ENCODE measurements at places on chromosomes 5 and 9. TPM values are rescaled to one million over a fixed set of nuclear protein-coding genes. Genes with fewer than 3 reads are reported as not detected.

Gene LCN6
- not detected for total RNA-seq

Gene IRX1
- 197 TPM for total RNA-seq

Gene RANBP17
- total RNA-seq, result 16.8 TPM

Gene ROPN1L
- total RNA-seq, result 1.3 TPM

Gene EDIL3
- total RNA-seq, result 7.7 TPM

Gene EPB41L4A
- total RNA-seq, result 10.5 TPM

Gene GDF9
- total RNA-seq, result 0.14 TPM

Gene PCDHB2
- total RNA-seq, result 51.5 TPM

Gene IL17B
- 9.0 TPM for total RNA-seq

Gene HRCT1
- total RNA-seq, result not detected

Gene NPR3
- total RNA-seq, result 2.7 TPM

Gene PLAC8L1
- total RNA-seq, result not detected

Gene ANKRD18B
- 0.80 TPM for total RNA-seq

Gene ACOT12
- not detected for total RNA-seq

Gene TLX3
- not detected for total RNA-seq

Data from cardiac muscle cell (in vitro differentiated cells and primary cell).